ENCODE measurements at places on chromosomes 5 and 9.
A peak's percentile ranks its signal among the peaks of the same experiment; 100 is the strongest.

- no peak for DNase-seq
Observed at GRCh38 chr9:130443840-130444492, 795 bp upstream of the ASS1 start.

DNA sequence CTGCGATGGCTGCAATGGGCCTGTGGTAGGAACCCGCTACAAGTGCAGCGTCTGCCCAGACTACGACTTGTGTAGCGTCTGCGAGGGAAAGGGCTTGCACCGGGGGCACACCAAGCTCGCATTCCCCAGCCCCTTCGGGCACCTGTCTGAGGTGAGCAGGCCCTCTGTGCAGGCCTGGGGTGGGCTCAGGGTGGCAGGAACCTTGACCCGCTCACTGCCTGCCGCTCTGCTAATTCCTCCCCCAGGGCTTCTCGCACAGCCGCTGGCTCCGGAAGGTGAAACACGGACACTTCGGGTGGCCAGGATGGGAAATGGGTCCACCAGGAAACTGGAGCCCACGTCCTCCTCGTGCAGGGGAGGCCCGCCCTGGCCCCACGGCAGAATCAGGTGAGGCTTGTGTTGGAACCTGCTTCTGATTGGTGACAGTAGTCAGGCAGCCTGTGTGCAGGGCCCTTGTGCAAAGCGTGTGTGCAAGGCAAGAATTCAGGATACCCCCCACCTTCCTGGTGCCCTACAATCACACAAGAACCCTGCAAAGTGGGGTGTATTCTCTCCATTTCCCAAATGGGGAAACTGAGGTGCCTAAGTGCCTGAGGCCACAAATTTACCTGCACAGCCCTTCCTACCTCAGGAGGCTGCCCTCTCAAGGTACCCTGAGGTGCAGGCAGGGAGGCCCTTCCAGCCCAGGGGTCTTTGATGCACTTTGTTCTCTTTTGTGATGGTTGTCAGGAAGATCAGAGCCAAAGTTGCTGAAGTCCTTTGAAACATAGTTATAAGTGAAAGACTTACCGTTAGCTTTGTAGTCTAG lies 3.4 kb downstream of the SQSTM1 start:
- no peak for DNase-seq

GRCh38 chr5:106423109-106423897 lies 1247.4 kb downstream of the EFNA5 start:
- no peak for DNase-seq

DNA sequence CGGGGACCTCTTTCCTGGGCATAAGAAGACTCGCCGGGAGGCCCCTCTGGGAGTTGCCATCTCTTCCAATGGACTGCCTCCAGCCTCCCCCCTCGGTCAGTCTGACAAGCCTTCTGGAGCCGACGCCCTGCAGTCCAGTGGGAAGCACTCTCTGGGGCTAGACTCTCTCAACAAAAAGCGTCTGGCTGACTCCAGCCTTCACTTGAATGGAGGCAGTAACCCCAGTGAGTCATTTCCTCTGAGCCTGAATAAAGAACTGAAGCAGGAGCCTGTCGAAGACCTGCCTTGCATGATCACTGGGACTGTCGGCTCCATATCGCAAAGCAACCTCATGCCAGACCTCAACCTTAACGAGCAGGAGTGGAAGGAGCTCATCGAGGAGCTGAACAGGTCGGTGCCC lies 28.4 kb upstream of the LTC4S start:
- DNase-seq: peak; percentile 36

- no peak for DNase-seq
Observed at GRCh38 chr5:6768590-6769230, 55.5 kb downstream of the TENT4A start.

DNA sequence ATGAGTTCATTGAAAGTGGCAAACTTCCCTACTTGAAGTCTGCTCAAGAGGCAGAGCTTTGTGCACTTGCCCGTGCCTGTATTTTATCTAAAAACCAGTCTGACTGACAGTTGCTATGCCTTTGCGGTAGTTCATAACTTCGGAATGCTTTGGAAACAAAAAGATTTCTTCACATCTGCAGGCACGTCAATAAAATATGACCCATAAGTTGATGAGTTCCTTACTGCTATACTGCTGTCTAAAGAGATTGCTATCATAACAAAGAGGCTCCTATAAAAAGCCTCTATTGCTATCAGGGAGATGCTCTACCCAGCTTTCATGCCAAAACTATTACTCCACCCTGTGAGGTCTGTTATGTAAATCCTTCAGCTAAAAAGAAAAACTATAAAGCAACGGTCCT lies 25.4 kb upstream of the RNF20 start:
- peak; percentile 68 for DNase-seq

DNA sequence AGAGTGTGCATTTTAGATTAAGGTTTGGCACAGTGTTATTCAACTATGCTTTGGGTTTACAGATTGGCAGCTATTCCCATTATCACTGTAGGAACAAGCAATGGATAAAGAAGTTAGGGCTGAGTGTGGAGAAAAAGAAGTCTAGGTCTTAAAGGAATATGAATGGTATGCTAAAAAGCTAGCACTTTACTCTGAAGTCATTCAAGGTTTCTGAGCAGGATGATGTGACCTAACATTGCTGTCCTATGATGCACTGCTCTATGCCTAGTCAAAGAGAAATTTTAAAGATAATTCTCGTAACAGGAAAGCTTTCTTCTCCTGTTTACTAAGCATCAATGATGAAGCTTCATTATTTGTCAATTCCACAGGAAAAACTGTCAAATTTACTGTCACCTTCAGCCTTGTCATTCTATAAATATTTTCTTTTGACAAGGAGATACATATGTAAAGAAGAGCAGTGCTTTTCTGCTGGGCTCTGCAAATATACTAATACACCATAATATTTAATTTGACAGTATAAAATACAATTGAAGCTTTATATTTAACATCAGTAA lies 476.1 kb upstream of the PTPRD start:
- no peak for DNase-seq

- no peak for DNase-seq
Observed at GRCh38 chr5:138502121-138502520, 36.8 kb downstream of the EGR1 start.

DNA sequence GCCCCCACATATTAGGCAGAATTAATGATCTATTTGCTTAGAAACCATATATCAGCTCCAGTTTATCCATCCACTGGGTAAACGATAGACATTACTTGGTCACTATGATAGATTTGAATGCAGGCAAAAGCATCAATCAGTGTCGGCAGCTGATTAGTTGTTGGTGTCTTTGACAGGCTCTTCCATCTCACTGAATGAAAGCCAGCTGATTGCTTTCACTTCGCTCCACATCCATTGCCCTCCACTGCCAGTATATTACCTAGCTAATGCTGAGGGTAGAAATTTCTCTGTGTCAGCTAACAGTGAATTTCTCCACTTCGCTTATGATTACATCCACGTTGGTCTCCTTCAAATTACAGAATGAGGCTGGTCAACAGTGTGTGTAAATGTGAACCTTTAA lies 821.3 kb upstream of the TYRP1 start:
- no peak for DNase-seq

DNA sequence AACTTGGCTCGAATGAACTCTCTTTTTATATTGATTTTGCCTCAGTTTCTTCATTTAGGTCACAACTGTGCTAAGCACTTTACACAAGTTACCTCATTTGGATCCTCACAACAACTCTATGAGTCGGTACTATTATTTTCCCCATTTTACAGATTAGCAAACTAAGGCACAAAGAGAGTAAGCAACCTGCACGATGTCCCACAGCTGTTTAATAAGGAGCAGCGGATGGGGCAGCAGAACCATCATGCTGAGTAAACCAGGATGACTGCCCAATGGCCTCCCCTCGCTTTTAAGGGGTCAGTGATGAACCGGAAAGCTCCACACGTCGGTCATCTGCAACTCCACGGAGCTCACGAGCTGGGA lies 607 bp downstream of the PRELID2 start:
- no peak for DNase-seq

DNA sequence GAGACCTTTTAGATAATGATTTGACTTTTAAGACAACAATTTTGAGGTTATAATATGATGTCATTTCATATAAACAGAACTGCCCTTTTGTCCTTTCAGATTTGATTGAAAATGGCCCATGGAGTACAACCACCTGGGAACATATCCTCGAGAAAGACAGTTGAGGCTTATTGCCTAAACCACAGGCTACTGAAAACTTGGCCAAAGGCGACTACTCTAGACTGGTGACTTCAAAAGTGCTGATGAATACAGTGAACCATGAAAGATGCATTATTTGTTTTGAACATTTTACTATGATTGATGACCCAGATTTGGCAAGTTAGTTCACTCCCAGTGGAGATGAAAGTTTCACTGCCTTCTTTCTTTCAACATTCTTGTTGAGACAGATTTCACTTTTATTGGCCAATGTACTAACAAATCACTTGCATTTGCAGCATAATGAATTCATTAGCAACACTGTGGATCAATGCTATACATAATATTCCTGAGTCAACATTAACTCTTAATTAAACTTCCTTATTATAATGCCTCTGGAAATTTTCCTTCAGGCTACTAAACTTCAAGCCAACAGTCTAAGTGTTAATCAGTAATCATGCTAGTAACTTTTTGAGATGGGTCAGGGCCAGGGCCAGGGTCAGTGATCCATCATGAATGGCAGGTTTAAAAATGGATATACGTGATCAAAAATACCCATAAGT lies 480.3 kb downstream of the RAB3C start:
- DNase-seq: peak; percentile 86

DNA sequence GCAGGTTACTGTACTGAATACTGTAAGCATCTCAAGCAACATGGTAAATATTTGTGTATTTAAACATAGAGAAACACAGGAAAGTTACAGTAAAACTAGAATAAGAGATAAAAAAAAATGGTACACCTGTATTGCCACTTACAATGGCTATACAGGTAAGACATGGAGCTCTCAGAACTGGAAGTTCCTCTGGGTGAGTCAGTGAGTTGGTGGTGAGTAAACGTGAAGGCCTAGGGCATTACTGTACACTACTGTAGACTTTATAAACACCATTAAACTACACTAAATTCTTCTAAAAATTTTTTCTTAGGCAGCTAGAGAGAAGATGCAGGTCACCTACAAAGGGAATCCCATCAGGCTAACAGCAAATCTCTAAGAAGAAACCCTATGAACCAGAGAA lies 872.9 kb downstream of the TAF11L14 start:
- DNase-seq: no peak

- no peak for DNase-seq
Observed at GRCh38 chr5:96157077-96157780, 195.6 kb upstream of the ELL2 start.

DNA sequence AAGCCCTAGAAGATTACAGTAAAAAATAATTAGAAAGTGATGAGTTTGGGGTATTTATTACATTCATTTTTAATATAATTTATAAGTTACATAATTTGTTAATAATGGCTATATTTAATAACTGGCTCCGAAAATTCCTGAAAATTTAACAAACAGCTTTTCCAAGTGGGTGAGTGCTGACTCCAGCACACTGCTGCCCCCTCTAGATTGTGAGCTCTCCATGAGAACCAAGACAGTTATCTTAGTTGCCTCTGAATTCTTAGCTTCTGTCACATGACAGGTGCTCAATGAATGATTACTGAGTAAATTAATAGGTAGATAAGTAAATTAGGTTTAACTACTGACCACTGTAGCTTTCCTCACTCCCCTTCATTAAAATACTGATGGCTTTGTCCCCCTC lies 7.8 kb downstream of the KLHL3 start:
- no peak for DNase-seq

DNA sequence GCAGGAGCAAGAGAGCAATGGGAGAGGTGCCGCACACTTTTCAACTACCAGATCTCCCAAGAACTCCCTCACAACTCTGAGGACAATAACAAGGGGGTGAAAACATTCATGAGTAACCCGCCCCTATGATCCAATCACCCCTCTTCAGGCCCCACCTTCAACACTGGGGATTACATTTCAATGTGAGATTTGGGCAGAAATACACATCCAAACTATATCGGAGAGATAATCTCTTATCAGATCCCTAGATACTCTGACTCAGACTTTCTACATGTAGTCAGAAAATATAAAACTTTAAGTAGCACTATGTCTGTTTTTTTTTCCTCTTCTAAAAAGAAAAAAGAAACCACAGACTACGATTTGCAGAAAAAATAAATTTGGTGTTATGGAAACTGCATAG lies 1595.9 kb upstream of the NUDT12 start:
- DNase-seq: no peak

DNA sequence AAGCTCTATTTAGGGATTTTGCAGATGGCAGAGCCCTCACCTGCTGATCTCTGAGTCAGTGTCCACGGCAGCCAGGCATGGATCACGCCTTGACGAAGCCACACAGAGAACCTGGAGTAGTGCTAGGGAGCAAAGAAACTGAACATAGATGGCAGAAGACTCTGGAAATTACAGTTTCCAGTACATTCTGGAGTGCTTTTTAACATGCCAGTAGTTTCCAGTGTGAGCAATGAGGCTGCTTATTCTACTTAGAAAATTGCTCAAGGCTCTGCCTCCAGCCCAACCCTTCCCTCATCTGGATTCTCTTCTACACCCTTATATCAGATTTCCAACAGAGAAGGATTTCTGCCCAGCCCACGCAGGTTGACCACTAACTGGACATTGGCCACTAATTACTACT lies 203.3 kb downstream of the ADAMTS12 start:
- no peak for DNase-seq

DNA sequence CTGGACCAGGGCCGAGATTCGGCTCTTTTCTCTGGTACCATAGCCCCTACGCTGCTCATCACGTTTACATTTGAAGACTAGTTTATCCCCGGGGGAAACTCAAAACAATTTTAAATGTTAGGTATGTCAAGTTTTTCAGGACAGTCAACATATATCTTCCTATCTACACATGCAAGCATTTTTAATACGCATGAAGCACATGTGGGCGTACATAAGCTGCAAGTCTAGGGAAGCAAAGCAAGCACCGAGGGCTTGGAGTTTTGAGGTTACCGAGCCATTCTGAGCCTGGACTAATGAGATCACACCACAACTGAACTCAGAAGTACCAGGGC lies 154.4 kb downstream of the AUH start:
- no peak for DNase-seq

GRCh38 chr5:138666226-138666742 lies 86.9 kb upstream of the CTNNA1 start:
- no peak for DNase-seq

- no peak for DNase-seq
Observed at GRCh38 chr5:90386099-90386710, 23.4 kb downstream of the CETN3 start.

DNA sequence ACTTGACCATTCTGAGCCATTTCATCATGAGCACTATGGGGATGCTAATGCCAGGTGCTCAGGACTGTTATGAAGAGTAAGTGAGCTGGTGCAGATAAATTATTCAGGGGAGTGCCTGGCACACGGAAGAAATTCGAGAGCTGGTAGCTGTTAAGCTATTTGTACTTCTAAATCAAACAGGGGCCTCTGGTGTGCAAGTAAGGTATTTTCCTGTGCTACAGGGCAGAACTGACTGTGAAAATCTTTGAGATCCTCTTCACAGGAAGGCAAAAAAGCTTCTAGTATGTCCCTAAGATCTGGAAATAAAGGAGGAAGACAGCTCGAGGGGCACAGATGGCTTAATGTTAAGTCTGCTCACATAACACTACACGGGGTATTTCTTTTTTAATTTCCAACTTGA lies 106.3 kb upstream of the SPOCK1 start:
- no peak for DNase-seq

- DNase-seq: no peak
Observed at GRCh38 chr9:6616951-6617602, 28.5 kb downstream of the GLDC start.
